ENCODE measurements at places on chromosomes 12 and 14.

- no peak for DNase-seq
These were observed 121.9 kb upstream of the ATF1 start for GRCh38 chr12:50642035-50642451.

GRCh38 chr12:55915482-55915859 is 12.2 kb downstream of the PYM1 start:
- no peak for DNase-seq

DNA sequence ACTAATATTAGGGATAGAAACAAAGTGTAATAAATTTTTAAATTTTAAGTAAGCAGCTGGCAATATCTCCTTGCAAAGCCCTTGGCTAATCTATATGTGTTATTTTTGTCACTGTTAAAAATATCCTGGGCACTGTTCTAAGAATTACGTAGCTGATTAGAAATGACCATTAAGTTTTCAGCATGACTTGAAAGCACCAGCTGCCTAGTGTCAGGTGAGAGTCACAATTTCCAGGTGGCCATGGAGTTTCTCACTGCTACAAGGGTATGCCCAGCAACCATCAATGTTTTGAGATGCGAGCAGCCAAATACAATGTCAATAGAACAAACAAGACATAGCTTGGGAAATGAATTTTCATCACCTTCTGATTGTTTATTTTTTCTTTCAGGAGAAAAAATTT is 23.3 kb upstream of the GYS2 start:
- DNase-seq: no peak

DNA sequence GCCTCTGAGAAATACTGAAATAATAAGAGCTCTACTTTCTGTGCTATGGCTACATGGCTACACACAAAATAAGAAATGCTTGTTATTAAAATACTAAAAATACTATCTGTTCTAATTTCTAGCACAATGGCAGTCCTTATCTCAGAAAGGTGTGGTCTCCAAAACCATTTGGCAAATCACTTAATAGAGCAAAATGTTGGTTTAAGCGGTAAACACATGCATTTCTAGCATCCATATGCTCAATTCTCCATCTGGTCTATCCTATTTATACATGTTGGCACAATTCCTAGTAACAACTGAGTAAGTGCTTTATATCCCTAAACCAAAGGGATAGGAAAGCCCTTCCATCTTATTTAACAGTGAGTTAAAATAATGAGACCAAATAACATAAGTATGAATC is 107.0 kb downstream of the PAPLN start:
- DNase-seq: no peak

- DNase-seq: peak; percentile 33
These were observed 17.1 kb upstream of the SLC6A12 start for GRCh38 chr12:230925-231671.

DNA sequence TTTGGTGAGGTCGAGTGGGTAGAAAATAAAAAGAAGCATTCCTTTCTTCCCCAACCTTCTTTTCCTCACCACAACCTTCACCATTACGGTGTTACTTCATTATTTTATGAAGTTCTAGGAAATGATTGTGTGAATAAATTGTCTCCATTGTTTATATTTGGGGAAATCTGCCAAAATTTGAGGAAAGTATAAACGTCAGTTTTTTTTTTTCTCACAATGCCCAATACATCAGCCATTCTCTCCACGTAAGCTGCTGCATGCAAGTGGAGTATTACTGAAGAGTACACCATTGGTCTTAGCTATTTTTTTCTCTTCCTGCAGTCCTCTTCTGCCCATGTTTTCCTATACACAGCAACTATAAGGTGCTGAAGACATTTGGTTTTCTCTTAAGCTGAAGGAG is 9.1 kb upstream of the POLR3B start:
- DNase-seq: no peak

GRCh38 chr12:110778833-110779577 is 36.3 kb upstream of the PPP1CC start:
- DNase-seq: no peak

DNA sequence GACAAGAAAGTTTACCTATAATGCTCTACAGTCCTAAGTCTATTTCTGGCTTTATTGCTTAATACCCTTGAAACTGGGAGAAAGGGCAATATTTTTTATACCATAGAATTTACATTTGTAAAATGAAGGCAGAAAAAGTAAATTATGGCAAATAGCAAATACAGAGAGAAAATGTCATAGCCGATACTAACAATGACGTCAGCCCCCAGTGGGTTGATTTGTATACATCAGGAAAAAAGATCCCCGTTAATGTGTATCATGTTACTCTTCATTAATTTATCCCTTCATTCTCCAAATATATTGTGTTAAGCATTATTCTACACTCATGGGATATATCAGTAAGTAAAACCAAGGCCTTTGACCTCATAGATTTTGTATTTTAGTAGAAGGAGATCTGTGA is 445.1 kb upstream of the SYT1 start:
- no peak for DNase-seq

- no peak for DNase-seq
These were observed 110.6 kb downstream of the BMP4 start for GRCh38 chr14:53845813-53846693.

GRCh38 chr14:47270715-47271114 is 404.7 kb downstream of the MDGA2 start:
- no peak for DNase-seq

- DNase-seq: no peak
These were observed 468.7 kb upstream of the FLRT2 start for GRCh38 chr14:85061256-85061655.

Data from posterior cingulate gyrus (tissue), 11 donors.